Putamen (tissue), 1 donor: ENCODE measurements at places on chromosomes 2 and 18.
A peak's percentile ranks its signal among the peaks of the same experiment; 100 is the strongest.

DNA sequence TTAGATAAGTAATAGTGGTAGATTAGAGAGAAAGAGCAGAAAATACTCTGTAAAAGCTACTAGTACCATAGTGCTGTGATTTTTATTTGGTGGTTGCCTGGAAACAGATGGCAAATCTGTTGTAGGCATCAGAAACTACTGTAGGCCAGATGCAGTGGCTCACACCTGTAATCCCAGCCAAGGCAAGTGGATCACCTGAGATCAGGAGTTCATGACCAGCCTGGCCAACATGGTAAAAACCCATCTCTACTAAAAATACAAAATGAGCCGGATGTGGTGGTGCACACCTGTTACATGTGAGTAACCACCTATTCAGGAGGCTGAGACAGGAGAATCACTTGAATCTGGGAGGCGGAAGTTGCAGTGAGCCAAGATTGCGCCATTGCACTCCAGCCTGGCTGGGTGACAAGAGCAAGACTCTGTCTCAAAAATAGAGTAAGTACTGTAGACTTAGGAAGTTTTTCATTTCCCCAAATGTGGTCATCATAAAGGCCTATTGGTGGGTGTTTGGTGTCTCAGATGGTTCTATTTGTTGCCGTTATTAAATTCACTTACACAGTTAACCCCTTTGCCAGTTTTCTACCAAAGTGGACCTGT, 79.6 kb downstream of the SPTBN1 start:
- no peak for DNase-seq

GRCh38 chr2:95670167-95670566, 78.4 kb downstream of the TRIM43 start:
- no peak for DNase-seq

GRCh38 chr2:128195435-128195984, 104.5 kb downstream of the UGGT1 start:
- DNase-seq = no peak

- no peak for DNase-seq
These were observed 155.6 kb downstream of the TTC32 start for GRCh38 chr2:19746137-19746600.

GRCh38 chr2:71595569-71595968, 142.2 kb downstream of the DYSF start:
- no peak for DNase-seq

GRCh38 chr2:107383691-107384090, 443.0 kb upstream of the RGPD4 start:
- DNase-seq = no peak

- DNase-seq = no peak
These were observed 230.3 kb upstream of the SLC14A2 start for GRCh38 chr18:45384962-45385315.

DNA sequence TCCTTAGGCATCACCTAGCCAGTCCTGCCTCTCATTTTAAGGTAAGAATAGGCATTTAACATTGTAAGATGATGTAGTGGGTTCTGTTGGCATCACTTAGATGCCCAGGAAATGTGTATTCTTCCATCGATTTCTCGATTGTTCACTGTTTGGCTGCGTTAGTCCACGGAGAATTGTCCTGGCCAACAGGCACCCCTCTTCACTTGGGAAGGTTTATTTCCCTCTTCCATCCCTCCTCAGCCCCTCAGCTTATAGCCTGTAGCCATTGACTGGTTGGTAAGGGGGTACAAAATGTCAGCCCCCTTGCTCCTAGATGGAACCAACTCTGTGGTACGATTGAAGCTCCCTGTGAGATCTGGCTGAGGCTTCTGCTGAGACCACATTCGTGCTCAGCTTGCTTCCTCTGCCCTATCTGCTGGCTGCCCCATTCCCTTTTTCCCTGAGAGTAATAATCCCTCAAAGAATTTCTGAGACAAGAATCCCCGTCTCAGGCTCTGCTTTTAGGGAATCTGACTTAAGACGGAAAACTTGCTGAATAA, 43.4 kb downstream of the PLEKHA3 start:
- DNase-seq = no peak

- DNase-seq = peak; percentile 7
These were observed 26.3 kb downstream of the ERLEC1 start for GRCh38 chr2:53813151-53813550.

GRCh38 chr18:39062426-39062825, 1496.8 kb upstream of the CELF4 start:
- no peak for DNase-seq

- DNase-seq = peak; percentile 36
These were observed 451.0 kb upstream of the SETBP1 start for GRCh38 chr18:44229693-44230108.

DNA sequence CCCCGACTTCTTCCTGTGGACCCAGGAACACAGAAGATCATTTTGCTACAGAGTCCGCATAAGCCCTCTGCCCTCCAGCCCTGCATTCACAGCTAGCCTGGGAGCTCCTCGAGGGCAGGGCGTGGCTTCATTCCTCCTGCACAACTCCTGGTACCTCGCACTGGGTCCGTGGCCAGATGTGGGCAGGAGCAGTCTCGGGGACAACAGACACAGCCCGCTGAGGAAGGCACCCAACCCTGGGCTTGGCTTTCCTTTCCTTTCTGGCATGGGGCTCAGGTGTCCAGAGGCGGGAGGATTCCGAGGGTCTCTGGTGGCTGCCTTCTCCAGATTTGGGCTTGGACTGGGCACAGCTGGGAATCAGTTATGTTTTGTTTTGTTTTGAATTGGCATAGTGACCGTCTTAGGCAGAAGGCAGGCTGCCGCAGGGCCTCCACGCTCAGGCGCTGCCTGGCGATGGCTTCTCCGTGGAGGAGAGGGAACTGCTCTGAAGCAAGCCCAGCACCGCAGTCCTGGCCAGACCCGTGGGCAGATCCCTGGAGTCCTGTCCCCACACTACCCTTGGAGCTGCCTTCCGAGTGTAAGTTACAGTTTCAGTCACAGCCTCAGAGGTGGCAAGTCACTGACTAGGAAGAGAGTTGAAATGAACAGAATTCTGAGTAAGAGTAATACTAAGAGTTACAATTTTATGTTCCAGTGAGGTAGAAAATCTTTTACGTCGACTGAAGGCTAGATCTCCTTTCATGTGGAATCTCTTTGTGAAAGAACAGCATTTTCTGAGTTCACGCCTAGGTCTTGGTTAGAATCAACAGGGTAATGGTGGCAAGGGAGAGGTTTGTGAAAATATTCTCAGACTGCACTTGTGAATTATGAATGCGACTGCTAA, 47.9 kb downstream of the LDLRAD4 start:
- DNase-seq = no peak

GRCh38 chr2:216571178-216571908, 61.9 kb upstream of the IGFBP2 start:
- no peak for DNase-seq

DNA sequence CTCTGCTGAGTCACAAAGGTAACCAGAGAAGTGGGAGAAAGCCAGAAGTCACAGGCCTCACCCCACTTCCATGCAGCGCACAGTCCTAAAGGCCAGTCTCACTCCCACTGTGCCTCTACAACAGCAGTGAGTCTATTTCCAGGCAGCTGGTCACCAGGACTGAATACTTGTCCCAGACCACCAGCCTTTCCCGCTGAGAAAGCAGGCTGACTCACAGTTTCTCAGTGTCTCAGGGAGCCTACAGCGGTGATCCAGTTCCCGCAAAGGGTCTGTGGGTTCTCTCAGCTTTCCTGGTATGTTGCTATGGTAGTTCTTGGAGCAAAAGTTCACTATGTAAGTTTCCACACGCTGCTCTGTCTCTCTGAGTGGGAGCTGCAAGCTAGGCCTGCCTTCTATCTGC, 622.5 kb downstream of the RNF144A start:
- no peak for DNase-seq

DNA sequence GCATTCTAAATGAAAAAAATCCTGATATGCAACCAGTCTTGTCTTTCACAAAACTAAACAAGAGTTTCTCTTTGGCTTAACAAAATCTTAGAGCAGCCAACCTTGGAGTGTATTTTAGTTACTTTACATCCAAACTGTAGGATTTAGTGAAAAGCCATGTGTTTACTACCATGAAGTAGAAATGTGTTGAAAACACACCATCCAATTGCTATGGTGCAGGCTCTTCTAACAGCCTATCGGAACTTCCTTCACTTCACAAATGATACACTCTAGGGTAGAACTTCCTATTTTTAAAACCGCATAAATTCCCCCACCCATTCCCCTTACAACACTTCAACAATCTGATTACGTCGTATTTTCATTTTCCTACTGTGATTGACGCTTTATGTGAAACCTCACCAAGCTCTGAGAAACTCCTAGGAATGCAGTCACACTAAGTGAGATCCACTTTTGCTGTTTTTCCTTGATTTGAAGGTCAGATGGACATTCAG, 74.4 kb upstream of the MAP4K4 start:
- no peak for DNase-seq

- DNase-seq = no peak
These were observed 166.4 kb downstream of the ZNF385B start for GRCh38 chr2:179694963-179695362.

DNA sequence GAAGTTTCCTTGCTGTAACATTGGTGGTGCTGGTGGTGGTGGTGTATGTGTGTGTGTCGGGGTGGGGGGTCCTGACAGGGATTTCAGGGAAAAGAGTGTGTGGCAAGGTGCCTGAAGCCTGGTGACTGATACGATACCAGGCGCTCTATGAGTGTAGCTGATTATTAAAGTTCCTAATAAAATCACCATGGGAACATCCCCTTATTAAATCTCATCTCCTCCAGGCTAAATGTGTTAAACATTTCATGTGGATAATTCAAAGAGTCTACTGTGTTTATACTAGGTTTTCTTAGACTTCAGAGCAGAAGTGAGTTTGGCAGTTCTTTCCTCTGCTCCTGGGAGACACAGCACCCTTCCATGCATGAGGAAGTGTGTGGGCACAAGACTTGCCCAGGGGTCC, 82.0 kb downstream of the THNSL2 start:
- DNase-seq = no peak

DNA sequence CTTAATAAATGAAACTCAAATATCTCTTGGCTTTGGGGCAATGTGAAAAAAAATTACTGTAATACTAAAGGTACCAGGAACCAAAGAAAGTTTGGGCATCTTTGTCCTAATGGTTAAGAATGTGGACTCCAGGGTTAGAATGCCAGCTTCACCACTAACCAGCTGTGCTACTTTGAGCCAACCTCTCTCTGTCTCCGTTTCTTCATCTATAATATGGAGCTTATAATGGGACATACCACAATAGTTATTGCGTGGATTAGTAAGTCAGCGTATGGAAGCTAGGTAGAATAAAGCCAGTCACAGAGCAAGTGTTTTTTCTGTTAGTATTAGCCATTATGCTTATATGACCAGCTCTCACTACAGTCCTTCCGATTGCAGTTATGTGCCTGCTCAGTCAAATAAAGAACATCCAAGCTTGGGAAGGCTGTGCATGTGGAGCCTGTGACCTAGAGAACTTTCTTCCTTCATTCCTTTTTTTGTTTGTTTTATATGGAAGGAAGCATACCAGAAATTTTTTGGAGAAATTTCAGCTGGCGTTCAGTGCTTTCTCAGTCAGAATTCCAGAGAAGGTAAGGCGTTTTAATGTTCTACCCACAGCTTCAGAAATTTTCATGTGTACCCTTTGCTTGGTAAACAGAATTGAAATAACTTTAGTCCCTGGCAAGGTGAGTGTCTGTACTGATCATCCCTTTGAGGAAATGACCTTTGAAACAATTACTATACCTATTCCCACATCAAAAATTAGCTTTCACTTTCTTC, 114.0 kb upstream of the RND3 start:
- no peak for DNase-seq

DNA sequence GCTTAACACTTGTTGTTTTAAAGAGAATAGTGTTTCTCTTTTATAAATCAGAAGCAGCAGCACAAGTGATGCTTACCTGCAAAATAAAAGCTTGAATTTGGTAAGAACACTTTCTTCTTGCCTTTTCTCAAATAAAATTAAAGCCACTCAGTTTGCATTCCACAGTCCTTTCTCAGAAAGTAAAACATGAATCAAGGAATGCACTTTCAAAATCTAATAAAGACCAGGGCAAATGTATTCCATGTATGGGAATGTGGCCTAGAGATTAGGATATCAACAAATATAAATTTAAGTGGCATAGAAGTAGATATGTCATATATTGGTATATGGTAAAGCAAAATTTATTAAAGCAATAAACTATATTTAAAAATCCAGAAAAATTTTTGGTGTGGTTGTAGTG, 352.8 kb downstream of the THSD7B start:
- no peak for DNase-seq

GRCh38 chr2:41853427-41854191, 194.2 kb upstream of the PKDCC start:
- no peak for DNase-seq

DNA sequence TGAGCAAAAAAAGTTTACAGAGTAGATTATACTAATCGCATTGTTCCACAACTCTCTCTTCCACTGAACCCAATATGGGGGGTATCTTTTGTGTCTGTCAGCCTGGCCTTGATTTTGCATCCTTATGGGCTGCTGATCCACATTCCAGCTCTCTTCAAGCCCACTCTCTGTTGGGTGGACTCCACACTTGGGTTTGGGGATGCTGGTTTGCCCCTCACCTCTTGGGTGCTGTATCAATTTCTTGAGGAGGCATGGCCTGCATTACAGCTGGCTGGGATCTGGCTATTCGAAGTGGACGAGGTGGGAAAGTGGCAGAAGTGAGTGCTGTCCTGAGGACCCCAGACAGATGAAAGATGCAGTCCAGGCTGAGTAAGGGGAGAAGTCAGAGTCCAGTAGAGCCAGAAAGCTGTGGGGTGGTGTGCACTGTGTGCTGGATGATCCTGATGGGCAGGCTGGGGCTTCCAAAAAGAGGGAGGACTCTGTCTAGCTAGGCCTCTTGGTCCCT, 141.4 kb downstream of the CAPN13 start:
- no peak for DNase-seq

- DNase-seq = no peak
These were observed 767.0 kb downstream of the SLC4A3 start for GRCh38 chr2:220394433-220394832.

GRCh38 chr18:44569391-44570055, 111.2 kb upstream of the SETBP1 start:
- no peak for DNase-seq

DNA sequence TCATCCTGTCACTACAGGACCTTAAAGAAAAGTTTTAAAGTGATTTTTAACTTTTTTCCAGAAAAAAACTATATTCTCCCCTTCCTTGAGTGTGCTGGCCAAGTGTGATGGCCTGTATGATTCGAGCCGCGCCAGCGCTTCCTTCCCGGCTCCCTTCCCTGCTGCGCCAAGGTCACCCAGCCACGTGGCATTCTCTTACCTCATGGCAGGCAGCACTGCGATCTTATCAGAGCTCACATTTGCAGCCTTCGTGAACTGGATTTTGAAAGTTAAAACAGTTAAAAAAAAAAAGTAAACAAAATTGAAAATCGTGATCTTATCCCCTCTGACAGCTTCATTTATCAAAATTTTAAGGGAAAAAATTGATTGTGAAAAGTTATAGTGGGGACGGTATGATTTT, 279.8 kb downstream of the PTGR3 start:
- DNase-seq = no peak

GRCh38 chr2:28166956-28167355, 225.7 kb upstream of the FOSL2 start:
- no peak for DNase-seq

GRCh38 chr2:8103085-8103708, 578.7 kb upstream of the ID2 start:
- no peak for DNase-seq
